ENCODE measurements at places on chromosomes 4 and X.

GRCh38 chr4:96295143-96295741 is 455.3 kb downstream of the PDHA2 start:
- DNase-seq: no peak

- peak; percentile 66 for DNase-seq
Measured at GRCh38 chr4:140004549-140004895, 149.5 kb downstream of the MAML3 start.

DNA sequence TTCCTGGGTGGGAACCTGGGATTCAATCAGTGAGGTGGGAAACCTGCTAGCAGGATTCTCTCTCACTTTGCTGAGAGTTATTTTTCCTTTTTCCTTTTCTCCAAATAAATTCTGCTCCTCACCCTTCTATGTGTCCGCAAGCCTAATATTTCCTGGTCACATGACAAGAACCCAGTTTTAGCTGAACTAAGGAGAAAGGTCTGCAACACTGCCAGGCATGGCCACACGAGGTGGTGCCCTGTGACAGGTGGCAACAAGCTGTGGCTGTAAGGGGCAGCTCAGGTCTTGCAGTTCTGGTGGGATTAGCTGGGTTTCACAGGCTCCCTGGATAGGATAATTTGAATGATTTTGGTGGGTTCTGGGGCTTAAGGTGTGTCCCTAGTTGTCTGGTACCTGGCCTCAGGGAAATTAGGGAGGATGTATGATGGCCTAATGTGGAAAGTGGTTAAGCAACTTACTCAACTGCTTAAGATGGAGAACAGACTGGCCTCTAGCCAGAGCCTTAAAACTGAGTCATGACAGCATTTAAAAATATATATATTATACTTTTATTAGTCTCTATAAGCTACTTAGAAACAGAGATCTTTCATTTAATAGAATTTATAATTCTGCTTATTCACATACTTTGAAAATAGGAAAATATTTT is 215.0 kb downstream of the IL15 start:
- DNase-seq: peak; percentile 19

- DNase-seq: peak; percentile 72
Measured at GRCh38 chr4:139655116-139655515, 10.5 kb upstream of the MGST2 start.

DNA sequence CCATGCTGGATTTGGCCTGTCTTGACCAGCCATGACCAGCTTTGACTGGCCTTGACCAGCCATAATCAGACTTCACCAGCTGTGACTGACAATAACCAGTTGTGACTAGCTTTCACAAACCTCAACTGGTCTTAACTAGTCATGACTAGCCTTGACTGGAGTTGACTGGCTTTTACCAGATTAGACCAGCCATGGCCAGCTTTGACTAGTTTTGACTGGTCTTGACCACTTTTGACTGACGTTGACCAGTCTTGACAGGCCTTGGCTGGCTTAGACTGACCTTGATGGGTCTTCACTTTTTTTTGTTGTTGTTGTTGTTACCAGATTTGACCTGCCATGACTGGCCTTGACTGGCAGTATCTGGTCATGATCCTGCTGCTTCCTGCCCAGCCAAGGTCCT is 67.4 kb downstream of the RLIM start:
- no peak for DNase-seq

GRCh38 chr4:5881340-5881739 is 11.5 kb downstream of the CRMP1 start:
- DNase-seq: no peak

GRCh38 chrX:39550795-39551361 is 546.9 kb downstream of the BCOR start:
- DNase-seq: no peak

DNA sequence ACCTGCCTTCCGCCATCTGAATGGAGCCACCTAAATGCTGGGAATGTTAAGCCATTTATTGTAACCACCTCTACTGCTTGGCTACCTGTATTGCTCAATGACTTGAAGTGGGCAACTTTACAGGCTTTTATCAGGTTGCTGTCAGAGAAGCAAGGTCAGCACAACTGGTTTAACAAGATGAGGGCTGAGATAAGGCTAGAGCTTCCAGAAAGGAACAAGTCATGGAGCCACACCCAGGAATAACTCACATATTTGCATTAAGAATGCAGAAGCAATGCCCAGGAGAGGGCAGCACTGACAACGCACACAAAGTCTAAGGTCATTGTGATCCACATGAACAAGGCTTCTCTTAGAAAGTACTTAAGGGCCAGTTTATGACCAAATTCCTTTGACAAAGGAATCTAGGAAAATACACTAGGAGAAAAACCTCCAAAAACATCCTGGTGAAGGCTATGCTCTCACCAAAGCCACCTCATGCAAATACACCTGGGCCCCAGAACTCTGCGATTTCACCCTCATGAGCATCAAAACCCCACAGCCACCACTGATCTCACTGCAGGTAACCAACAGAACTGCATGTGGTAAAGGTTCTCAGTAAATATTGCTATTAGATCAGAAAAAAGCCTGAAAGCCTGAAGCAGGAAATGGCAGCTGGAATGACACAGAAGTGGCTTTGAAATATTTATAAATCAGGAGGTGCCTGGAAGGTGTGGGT is 15.0 kb upstream of the STS start:
- DNase-seq: peak; percentile 77

- no peak for DNase-seq
Measured at GRCh38 chr4:172141025-172141424, 327.8 kb downstream of the GALNTL6 start.

GRCh38 chr4:38639242-38639641 is 24.8 kb upstream of the KLF3 start:
- DNase-seq: no peak

- no peak for DNase-seq
Measured at GRCh38 chrX:82666355-82666754, 841.7 kb upstream of the POU3F4 start.

DNA sequence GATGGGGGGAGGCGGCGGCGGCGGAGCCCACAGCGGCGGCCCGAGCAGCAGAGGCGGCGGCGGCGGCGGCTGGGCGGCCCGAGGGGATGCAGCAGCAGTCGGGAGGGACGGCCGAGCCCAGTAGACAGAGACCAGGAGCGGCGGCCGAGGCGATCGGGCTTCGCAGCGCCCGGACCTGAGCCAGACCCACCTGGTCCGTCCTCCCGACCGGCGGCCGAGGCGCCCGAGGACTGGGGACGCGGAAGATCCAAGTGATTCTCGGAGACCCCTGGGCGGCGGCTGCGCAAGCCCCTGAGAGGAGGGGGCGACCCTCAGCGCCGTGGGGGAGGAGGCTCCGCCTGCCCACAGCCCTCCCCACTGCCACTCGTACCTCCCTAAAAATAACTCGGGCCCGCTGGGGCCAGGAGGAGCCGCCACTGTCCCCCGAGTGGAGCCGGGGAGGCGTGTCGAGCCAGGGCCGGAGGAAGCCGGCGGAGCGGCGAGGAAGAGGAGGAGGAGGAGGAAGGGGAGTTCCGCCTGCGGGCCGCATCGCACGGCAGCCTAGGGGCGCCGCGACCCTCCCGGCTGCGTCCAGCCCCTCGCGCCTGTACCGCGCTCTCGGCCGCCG is 608 bp downstream of the RAPGEF2 start:
- peak; percentile 9 for DNase-seq

GRCh38 chr4:102047616-102048015 is 257.1 kb downstream of the BANK1 start:
- DNase-seq: no peak

GRCh38 chrX:41553688-41554087 is 106.5 kb downstream of the NYX start:
- DNase-seq: peak; percentile 13

DNA sequence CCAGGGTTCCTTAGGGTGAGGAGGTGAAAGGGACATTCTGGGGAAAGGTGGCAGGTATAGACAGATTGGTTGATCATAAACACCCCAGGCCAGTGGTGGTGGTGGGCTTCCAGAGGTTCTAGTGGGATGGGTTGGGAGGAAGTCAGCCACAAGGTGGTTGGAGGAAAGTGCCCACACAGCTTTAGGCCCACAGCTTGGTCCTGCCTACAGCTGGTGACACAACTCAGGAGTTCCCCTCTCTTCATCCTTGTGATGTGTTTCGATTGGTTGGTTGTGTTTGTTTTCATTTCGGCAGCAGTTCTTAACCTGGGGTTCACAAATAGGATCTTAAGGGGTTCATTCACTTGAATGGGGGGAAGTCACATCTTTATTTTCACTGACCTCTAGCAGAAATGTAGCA is 157.0 kb downstream of the TMEM164 start:
- no peak for DNase-seq

GRCh38 chrX:7201496-7201895 is 53.5 kb upstream of the PUDP start:
- no peak for DNase-seq

DNA sequence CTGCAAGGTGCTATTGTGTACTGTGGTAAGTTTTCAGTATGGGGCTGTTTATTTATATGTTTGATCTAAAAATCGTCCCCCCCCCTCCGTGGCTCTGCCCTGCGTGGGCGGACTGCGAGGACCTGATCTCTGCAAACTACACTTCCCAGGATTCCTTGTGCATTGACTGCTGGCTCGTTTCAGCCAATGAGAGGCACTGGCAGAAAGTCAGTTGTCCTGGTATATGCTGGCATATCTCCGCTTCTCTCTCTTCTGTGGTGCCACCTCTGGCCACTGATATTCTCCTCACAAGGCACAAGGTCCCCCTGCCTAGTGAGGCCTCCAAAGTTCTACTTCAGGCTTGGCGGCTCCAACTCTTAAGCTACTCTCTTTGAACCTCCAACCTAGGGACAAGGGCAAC is 168.8 kb upstream of the ZFP42 start:
- DNase-seq: no peak

DNA sequence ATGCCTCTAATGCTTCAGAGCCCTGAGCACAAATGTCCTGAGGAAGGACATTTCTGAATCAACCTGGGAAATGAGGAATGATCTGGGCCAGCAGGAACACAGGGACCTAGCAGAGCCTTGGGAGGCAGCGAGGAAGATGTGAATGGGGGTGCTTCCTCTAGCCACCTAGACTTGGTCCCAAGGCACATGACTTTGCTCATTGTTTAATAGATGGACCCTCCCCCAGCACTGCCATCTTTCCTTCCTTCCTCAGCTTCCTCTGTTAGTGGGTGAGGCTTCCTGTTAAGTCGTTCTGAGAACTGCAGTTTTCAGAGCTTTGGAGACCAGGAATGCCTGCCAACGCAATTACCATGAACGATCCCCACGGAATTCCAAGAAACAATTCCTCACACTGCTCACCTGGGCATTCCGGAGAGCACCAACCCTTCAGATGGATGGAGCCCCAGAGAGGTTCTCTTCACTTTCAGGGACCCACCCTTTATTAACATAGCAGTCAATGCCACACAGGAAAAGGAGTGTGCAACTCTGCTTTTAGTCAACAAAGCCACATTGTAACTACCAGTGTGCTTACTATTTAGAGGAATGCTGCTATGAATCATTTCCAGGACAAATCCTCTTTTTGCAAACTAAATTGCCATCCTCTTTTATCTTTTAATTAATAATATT is 48.5 kb upstream of the STIM2 start:
- DNase-seq: no peak

DNA sequence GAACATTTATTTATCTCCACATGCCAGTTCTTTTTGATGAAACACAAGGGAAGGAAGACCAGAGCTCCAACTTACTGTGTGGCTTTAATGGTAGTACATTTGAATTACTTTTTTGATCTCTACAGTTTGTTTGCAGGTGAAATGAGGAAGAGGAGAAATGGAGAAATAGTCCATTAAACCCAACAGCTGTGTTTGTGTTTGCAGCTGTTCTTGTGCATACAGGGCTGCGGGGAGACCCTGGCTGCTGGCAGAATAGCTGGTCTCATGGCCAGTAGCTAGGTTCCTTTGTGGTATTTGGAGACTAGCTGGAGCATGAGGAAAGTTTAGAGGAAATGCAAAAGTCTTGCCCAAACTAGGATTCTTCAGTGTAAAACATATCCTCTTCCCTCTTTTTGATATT is 374.8 kb downstream of the GPAT3 start:
- no peak for DNase-seq

GRCh38 chrX:135975421-135975820 is 1.6 kb upstream of the MMGT1 start:
- no peak for DNase-seq

DNA sequence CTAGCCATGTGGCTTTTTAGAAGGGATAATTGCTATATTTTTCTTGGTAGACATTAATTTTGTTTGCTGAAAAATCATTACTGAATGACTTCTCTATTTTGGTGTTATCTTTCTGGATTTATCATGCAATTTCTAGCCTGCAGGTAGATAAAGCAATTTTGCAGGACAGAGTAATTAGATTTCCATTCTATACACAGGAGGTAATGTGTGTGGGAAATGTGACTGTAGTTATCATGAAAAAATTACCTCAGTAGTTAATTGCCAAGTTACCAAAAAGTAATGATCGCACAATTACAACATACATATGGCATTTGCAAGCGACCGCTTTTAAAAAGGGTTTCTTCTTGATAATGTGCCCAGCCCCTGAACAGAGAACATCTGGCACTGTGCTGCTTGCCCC is 66.1 kb downstream of the KIT start:
- no peak for DNase-seq

DNA sequence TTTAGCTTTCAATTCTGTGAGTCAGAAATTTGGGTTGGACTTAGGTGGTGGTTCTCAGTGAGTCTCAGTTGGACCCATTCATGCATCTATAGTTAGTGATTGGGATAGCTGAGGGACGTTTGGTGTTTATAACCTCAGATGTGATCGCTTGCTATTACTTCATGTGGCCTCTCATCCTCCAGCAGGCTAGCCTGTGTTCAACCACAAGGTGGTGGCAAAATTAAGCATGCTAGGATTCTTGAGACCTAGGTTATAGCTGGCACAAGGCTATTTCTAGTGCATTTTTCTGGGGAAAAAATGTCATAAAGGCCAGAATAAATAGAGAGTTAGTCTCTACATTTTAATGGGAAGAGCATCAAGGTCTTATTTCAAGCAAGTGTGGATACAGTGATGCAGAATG is 10.9 kb upstream of the GRPR start:
- peak; percentile 19 for DNase-seq

GRCh38 chr4:158411269-158411668 is 110.4 kb upstream of the RXFP1 start:
- no peak for DNase-seq

- DNase-seq: no peak
Measured at GRCh38 chrX:16963216-16963615, 16.8 kb downstream of the REPS2 start.

GRCh38 chr4:188971125-188971524 is 831.9 kb downstream of the TRIML1 start:
- peak; percentile 14 for DNase-seq

Measured in AG10803 (cell line).